Fibroblast of mammary gland (primary cell): ENCODE measurements at places on chromosomes 4 and X.

DNA sequence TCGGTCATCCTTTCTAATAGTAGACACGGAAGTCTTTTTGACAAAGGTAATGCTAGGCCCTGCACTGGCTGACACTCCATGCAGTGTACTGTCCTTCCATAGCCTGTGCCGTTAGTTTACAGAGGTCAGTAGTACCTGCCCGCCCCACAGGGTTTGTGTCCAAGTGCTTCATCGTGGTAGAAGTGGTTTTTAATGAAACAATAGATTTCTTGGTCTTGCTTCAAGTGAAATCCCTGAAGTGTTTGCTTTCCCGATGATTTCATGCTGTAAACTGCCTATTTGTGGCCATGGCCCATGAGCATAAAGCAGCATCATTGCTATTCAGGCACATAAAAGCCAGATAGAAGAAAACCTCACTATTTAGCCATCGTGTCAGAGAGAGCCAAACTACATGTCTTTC lies 139.3 kb downstream of the GPR143 start:
- DNase-seq = no peak

DNA sequence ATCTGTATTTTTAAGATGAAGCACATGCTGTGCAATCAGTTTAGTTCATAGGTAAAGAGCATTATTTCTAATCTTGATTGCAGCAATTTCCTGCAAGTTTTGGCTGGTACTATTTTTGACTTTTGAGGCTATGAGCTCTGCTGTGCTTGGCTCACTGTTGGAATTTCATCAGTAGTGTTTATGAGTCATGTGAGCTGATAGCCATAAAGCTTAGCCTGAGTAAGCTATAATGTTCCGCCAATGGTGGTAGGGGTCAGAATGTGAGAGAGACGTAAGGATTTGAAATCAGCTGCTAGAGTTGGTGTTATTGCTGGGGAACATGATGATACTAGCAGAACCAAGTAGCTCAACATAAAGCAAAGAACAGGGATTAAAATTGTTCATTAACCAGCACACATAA lies 590.9 kb upstream of the GNPDA2 start:
- peak; percentile 66 for DNase-seq

- no peak for DNase-seq
Observed at GRCh38 chrX:131277543-131278136, 11.5 kb downstream of the IGSF1 start.

DNA sequence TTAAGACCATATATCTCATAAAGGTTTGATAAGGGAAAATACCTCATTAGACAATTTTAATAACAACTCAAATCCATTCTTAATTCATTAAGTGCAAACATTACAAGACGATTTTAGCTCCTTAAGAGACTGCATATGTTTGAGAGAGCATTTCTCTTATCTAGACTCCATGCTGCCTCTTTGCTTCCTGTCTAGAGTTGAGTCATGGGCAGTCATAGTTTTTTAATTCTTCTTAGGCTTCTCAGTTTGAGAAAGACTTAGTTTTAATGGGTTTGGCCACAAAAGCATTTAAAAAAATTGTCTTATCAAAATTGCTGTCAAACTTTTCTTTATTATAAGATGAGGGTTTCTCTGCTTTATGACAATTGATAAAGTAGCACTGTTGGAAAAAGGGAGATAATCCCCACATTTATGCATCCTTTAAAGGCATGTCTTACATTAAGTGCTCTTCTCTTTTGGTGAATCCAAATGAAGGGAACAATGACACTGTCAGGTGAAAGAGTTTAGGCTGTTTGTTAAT lies 713.4 kb downstream of the PCDH18 start:
- DNase-seq = no peak

DNA sequence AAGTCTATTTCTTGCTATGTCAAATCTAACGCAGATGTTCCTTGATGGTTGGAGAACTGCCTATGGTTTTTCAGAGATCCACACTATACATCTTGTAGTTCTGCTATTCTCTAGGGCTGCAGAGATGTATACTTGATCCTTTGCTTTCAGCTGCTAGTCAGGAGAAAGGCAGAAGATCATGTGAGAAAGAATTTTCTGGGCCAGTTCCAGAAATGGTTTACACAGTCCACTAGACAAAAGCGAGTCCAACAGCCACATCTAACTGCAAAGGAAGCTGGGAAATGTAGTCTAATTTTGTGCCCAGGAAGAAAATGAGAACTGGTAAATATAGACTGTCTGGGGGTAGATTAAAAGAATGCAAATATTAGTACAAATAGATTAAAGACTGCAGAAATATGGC lies 394.3 kb upstream of the SLIT2 start:
- peak; percentile 18 for DNase-seq

DNA sequence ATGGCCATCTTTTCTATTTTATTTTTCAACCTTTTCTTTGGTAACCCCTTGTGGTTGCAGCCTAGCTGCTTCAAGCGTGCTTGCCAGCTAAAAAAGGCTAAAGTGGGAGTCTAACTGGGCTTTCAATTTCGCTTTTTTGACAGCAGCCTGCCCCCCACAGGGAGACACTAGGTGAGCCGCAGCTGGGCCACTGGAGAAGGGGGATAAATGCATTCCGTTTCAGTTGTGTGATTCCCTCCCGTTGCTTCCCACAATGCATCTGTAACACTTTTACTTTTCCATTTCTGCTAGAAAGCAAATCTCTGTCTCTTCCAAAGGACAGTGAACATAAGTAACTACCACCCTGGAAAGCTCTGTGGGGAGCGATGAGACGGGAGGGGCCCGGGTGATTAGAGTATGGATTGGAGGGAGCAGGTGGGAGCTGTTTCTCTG lies 86.3 kb upstream of the RAPGEF2 start:
- no peak for DNase-seq

DNA sequence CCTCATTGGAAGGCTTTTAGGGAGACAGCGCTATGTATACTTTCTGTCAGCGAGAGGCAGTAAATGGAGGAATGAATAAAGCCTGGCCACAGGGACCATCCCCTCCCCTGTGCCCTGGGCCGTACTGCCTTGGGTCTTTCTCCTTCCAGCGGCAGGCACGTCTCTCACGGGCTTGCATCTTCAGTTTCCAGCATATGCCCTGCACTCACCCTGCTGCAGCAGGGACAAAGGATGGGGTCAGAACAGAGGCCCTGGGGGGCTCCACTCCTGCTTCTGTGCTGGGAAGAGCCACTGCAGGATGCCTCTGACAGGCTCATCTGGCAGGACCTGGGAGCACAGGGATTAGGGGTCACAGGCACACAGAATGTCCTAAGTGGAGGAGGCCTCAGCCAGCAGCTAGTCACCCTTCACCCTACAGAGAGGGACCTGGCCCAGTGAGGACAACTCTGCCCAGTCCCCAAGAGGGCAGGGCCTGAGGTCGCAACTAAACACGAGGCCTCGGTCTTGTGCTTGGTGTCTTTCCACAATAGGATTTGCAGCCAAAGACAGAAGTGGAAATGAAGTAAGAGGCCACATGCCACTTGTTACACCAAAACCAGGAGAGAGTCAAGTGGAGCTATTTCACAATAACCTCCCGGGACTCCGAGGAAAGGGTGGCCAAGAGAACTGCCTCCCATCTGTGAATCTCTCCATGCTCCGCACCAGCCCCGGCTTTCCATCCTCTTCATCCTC lies 150.8 kb downstream of the AFAP1 start:
- no peak for DNase-seq

GRCh38 chr4:4641254-4641653 lies 99.4 kb upstream of the STX18 start:
- DNase-seq = no peak

- peak; percentile 79 for DNase-seq
Observed at GRCh38 chr4:118969359-118969758, 80.7 kb downstream of the SYNPO2 start.

GRCh38 chr4:73317092-73317491 lies 58.5 kb upstream of the ANKRD17 start:
- DNase-seq = no peak

GRCh38 chr4:53654300-53654758 lies 63.0 kb upstream of the LNX1 start:
- DNase-seq = peak; percentile 62

DNA sequence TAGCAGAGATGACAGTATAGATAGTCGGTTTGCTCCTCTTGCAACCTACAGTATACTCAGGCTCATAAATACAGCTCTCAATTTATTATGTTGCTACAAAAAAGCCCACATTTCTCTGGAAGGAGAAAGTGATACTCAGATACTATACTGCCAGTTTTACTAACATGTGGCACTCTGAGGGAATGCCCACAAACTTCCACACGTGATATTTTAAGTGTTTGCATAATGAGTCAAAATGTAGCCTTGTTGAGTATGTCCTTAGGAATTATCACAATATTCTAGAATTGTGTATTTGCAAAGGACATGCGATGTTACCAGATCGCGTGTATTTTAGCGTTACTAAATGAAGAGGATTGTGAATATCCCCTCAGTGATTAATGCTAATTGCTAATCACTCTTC lies 929.1 kb downstream of the STIM2 start:
- peak; percentile 35 for DNase-seq

DNA sequence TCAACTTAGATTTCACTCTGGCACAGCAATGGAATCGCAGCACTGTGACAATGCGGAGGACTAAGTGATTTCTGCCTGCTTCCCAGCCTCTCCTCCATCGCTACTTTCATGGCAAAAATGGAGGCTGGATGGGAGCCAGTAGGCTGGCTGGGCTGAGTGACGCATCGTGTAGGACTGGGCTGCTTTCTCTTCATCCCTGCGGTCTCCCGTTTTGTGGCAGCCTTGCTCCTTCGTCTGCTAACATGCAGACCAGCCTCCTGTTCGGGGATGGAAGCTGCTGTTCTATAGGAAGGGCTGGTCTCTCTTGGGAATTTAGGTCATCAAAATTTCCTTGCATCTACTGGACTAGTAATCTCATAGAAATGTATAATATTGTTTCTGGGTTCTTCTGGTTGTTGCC lies 15.8 kb upstream of the RGS12 start:
- DNase-seq = peak; percentile 7

- no peak for DNase-seq
Observed at GRCh38 chr4:173647902-173648301, 117.9 kb upstream of the HAND2 start.

- DNase-seq = peak; percentile 75
Observed at GRCh38 chr4:57094832-57095223, 15.4 kb downstream of the IGFBP7 start.

GRCh38 chrX:129690435-129690834 lies 35.7 kb upstream of the APLN start:
- DNase-seq = peak; percentile 95

- DNase-seq = no peak
Observed at GRCh38 chrX:12325171-12325570, 186.9 kb downstream of the FRMPD4 start.

GRCh38 chr4:12445711-12446235 lies 1017.1 kb upstream of the HS3ST1 start:
- no peak for DNase-seq

- peak; percentile 76 for DNase-seq
Observed at GRCh38 chr4:52643785-52644244, 15.3 kb downstream of the USP46 start.

- no peak for DNase-seq
Observed at GRCh38 chr4:150572704-150573504, 9.0 kb upstream of the MAB21L2 start.

- no peak for DNase-seq
Observed at GRCh38 chrX:4263030-4263803, 549.8 kb upstream of the PRKX start.

- DNase-seq = peak; percentile 34
Observed at GRCh38 chrX:115561605-115562479, 868 bp downstream of the PLS3 start.

DNA sequence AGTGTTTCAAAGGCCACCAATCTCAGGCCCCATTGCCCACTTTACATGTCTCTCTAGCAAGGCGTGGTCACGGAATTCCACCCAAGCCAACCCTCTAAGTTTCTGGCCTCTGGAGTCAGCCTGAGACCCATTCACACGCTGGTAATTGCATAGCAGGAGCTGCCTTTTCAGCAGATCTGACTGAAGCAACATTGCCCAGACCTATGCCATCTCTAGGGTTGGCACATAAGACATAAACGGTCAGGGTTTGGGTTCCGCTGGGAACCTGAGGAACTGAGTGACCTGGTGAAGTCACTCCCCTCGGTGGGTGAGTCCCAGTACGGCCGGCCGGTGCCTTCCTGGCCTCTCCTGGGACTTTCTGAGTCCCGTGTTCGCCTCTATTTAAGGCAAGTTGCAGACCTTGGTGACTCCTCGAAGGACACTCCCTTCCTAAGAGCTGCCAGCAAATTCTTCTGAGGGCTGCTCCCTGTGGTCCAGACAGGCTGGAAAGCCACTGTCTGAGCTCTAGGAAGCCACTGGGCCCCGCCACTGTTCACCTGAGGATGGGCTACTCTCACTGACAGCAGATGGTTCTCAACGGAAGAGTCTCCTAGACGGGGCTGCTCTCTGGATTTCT lies 15.9 kb downstream of the CTAG1A start:
- DNase-seq = no peak

GRCh38 chr4:10273030-10273429 lies 156.4 kb upstream of the WDR1 start:
- peak; percentile 5 for DNase-seq

- DNase-seq = no peak
Observed at GRCh38 chr4:4377732-4378460, 9.0 kb upstream of the NSG1 start.

- DNase-seq = no peak
Observed at GRCh38 chrX:30679369-30679768, 26.1 kb downstream of the GK start.

DNA sequence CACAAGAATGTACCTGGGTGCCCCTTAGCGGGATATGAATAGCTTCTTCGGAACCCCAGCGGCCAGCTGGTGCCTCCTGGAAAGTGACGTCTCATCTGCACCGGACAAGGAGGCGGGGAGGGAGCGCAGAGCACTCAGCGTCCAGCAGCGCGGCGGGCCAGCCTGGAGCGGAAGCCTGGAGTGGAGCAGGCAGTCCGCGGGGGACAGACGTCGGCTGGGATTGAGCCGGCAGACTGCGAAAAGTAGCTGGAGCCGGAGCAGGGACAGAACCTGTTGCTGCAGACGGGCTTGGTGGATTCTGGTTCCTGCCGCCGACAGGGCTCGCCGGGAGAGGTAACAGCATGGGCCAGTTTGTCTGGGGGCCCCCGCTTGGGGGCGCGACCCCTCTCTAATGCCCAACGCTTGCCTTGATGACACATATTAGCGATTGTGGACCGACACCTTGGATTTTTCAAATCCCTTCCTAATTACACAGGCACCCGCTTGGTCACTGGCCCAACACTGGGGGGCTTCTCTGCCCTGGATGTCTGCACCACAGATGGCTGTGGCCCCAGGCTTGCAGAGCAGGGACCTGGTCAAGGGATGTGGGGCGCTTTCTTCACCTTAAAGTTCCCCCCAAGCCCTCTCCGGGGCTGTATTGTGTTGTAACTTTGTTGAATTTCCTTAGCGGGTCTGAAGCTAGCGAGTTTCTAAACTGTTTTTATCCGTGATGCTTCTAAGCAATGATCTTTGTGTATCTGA lies at the start of gene NPFFR2:
Gene NPFFR2 (plus strand): TSS at position 133 of the 741 bp plus-strand sequence. CDS start 96,592 bp downstream, outside the sequence.
- DNase-seq = peak; percentile 16

DNA sequence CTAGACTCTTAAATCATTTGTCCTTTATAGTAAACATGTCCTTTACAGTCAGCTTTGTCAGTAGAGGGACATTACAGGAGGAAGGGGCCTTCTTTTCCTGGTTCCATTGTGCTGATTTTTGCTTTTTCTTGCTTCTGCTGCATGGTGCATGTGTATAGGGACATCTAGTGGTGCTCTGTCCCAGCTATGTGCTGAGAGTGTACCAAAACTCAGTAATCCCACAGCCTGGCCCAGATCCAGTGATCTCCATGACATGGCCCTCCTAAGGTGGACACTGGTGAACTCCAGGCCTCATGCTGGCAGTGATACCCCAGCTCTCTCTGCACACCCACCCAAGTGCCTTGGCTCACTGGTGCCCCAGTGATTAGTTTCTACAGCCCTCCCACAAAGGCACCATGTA lies 45.2 kb downstream of the MAGEB17 start:
- DNase-seq = peak; percentile 35
